H9 (cell line): ENCODE measurements at places on chromosomes 2 and 18. TPM values are rescaled to one million over a fixed set of nuclear protein-coding genes. Genes with fewer than 3 reads are reported as not detected.

- DNase-seq, result no peak
These were observed 7.7 kb upstream of the YWHAQ start for GRCh38 chr2:9638532-9638931.

- no peak for DNase-seq
These were observed 477.6 kb downstream of the LRP1B start for GRCh38 chr2:141653184-141653583.

DNA sequence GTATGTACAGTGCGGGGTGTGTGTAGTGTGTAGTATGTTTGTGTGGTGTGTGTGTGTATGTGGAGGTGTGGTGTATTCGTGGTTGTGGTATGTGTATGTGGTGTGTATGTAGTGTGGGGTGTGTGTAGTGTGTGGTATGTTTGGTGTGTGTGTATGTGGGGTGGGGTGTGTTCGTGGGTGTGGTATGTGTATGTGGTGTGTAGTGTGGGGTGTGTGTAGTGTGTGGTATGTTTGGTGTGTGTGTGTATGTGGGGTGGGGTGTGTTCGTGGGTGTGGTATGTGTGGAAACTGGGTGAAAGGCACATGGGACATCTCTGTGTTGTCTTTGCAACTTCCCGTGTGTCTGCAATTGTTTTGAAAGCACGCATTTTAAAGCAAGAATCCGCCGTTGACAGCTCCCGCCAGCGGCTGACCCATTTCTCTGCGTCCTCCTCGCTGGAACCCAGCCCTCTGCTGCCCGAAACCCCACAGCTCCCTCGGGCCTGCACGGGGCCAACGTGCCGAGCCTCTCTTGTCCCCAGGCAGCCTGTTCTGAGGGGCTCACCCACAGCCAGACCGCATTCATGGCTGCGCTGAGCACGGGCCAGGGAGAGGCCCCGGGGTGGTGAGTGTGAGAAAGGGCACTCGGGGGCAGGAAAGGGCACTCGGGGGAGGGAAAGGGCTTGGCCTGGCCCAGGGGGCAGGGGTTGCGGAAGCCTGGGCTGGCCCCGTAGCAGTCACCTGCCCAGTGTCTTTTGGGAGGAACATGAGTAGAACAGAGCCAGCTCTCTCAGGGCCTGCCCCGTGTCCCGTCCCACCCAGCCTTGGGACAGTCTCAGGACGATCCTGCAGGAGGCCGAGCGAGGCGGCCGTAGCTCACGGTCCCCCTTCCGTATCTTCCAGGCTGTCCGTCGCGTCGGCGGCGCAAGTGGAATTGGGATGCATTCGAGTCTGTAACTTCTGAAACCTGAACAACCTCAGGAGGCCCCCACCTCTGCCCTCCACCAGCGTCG lies 61.4 kb downstream of the TWIST2 start:
- no peak for DNase-seq

GRCh38 chr2:84716564-84716963 lies 164.3 kb downstream of the TRABD2A start:
- no peak for DNase-seq

DNA sequence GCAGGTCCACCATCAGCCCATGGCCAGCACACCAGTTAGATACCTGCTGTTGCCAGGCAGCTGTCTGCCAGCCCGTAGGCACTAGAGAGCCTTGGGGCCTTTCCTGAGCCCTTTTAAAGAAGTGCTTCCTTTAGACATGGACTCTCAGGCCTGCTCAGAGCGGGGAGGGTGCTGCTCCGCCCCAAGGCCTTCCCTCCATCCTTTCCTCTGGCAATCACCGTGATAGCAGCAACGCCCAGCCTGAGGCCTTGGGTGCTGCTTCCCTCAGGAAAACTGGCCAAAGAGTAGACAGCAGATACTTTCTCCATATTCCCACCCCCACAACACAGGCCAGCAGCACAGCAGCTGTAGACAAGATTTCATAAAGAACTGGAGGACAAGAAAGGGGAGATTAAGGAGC lies 22.3 kb upstream of the C1QL2 start:
- no peak for DNase-seq

DNA sequence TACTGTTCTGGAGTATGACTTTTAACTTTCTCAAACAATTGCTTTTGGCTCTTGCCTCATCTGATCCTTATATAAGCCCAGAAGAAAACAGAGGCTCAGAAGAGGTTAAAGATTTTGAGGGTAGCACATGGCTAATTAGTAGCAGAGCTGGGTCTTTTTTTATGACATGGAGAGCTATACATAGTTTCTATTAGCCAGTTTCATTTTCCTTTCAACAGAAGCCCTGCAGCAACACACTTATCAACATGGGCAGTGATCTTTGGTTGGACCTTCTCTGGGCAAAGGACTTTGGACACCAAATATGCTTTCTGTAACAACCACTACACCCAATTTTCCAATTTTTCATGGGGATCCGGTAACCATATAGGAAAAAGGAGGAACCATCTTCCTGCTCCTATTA lies 64.9 kb downstream of the NCKAP5 start:
- DNase-seq, result no peak

RAB27B gene
- 0.15 and 0.24 TPM in 2 replicates for total RNA-seq
